ENCODE measurements at places on chromosomes 7 and 10.

- no peak for DNase-seq
Measured at GRCh38 chr10:73060738-73061635, 35.7 kb downstream of the P4HA1 start.

- DNase-seq: peak; percentile 67
Measured at GRCh38 chr7:121505021-121505420, 108.9 kb upstream of the FAM3C start.

GRCh38 chr7:17849504-17849903 is 90.8 kb downstream of the SNX13 start:
- DNase-seq: no peak

DNA sequence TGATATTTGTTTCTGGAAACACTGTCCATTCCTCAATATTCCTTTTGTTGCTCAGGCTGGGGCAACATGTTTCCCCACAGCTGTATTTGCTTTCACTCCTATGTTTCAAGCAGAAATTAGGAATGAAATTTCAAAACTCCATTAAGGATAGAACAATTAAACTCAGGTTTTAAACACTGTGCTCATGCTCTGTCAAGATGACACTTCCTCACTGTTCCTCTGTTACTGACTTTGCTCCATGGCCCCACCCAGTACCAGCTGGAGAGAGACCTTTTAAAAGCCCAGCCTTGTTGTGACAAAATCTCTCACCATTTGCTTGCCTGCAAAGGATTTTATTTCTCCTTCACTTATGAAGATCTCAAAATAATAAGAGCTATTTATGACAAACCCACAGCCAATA is 197.4 kb downstream of the ELMO1 start:
- DNase-seq: no peak

DNA sequence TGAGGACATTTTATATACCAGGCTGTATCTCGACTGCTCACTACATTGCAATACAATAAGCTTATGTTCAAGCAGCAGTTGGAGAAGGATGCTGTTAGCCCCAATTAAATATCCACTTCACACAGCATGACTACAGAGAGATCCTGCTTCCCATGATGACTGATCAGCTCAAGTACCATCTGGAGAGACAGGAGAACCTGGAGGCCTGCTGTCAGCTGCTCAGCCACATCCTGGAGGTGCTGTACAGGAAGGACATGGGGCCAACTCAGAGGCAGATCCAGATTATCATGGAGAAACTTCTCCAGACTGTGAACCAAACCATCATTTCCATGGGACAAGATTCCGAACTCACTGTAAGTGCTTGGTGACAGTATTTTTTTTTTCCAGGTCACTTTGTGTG is 22.5 kb downstream of the RNF133 start:
- DNase-seq: no peak

DNA sequence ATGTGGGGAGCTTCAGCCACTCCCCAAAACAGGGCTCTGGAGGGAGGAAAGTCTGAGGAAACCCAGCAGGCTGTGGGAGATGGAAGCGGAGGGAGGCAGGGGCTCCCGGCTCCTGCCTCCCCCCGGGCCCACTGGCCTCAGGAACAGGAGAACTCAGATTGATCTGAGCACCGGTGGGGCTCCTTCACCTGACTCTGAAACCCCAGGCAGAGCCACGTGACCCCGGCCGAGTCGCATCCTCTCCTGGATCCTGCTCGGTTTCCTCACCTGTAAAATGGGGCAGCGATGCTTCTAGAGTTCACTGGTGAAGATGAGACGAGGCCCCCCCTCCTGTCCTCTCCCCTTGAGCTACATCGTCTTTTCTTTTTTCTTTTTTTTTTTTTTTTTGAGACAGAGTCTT is 33.6 kb downstream of the TCERG1L start:
- DNase-seq: no peak

- DNase-seq: no peak
Measured at GRCh38 chr10:99529591-99530107, 3.1 kb upstream of the NKX2-3 start.
